ENCODE measurements at places on chromosomes 6 and 20.

DNA sequence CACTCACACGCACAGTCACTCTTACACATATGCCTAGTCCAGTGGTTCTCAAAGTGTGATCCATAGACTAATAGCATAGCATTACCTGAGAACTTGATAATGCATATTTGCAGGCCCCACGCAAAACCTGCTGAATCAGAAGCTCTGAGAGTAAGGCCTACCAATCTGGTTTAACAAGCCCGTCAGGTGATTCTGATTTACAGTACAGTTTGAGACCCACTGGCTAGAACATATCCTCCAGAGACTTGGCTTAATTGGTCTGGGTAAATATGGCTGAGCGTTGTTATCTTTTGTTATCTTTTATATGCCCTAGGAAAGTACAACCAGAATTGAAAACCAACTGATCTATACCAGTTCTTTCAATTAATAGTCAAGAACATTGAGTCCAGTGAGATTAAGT is 9.6 kb downstream of the TSPYL4 start:
- DNase-seq, result no peak

DNA sequence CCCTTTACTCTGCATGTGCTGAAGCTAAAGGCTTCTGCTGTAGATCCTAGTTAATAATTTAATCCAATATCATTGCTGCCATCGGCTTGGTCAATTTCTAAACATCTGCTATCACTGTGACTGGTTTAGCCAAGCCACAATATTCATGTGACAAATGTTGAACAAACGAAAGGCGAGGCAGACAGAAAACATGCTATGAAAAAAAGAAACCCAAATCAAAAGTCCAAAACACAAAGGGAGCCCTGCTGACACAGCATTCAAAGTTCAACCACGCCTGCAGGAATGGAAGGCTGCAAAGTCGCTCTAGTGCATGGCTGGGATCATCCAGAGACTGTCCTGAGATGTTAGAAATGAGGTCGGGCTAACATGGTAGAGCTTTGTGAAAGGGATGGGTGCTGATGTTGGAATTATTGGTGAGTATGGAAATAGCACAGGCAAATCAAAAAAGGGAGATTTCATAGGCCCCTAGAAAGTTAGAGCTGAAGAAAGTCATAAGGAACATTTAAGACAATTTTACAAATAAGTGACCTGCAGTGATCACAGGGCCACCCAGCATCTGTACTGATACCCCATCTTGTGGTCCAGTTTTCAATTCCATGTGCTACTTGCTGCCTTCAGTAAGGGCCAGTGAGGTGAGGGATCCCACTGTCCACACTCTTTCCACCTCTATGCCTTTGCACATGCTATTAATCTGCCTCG is 8.8 kb upstream of the NHSL1 start:
- DNase-seq, result no peak

GRCh38 chr20:54476169-54477009 is 996 bp downstream of the DOK5 start:
- no peak for DNase-seq

- DNase-seq, result no peak
Measured at GRCh38 chr6:138485586-138486248, 13.6 kb downstream of the NHSL1 start.

- no peak for DNase-seq
Measured at GRCh38 chr6:114284281-114284680, 58.5 kb downstream of the HS3ST5 start.

GRCh38 chr6:46473881-46474280 is 17.4 kb downstream of the RCAN2 start:
- DNase-seq, result no peak

DNA sequence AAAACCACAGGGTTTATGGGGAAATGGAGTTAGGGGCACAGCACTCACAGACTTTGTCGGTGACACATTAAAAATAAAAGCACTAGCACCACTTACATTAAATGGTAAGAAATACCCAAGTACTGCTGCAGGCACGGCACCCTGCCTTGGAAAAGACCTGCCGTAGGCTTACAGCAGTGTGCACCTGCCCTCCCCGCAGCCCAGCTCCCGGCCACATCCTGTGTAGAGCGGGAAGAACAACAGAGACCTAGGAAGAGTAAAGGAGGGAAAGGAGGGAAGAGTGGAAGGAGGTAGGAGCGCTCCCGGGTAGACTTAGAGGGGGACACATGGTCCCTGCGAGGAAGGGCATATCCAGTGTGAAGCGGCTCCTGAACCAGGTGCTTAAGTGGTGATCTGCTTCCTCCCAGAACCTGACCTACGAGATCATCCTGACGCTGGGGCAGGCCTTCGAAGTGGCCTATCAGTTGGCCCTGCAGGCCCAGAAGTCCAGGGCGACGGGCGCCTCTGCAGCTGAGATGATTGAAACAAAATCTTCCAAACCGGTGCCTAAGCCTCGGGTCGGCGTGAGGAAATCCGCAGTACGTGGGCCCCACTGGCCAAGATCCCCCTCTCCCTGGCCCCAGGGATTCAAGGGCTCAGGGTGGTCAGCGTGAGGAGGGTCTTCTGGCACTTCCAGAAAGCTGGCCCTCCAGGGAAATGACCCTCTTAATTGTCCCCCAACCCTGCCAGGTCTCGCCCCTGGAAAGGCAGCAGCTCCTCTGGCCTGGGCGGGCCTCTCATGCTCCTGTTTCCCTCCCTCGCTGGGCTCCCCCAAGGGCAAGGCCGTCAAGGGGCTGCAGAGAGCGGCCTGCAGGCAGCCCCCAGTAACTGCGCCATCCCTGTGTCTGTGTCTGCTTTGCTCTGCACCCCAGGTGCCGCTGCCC is 55.5 kb downstream of the TCP11 start:
- peak; percentile 59 for DNase-seq

DNA sequence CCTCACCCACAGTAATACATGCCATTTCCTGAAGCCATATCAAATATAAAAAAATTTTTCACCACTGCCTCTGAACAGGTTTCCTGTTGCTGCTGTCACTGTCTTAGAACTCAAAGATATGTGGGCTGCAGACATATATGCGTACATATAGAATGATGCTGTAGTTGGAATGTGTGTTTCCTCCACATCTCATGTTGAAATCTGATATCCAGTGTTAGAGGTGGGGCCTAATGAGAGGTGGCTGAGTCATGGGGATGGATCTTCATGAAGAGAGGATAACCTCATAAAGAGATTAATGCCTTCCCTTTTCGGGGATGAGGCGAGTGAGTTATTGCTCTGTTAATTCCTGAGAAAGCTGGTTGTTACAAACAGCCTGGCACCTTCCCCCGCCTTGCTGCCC is 7.7 kb upstream of the SCP2D1 start:
- DNase-seq, result no peak

DNA sequence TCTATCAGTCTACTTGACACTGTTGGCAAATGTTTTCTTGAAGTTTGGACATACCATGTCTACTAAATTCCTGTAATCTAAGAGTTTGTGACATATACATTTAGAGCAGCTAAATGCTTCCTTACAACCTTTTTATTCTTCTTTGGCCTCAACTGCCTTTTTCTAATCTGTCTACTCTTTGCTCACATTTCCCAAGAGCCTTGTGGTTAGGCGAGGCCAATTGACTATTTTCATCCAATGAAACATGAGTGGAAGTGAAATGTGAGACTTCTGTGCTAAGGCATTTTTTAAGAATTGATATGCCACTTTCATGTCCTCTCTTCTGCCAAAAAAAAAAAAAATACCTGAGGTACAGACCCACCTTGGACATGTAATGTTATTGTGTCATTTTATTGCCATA is 158.2 kb upstream of the MCHR2 start:
- no peak for DNase-seq

GRCh38 chr6:33751771-33752645 is 5.3 kb upstream of the IP6K3 start:
- DNase-seq, result no peak

DNA sequence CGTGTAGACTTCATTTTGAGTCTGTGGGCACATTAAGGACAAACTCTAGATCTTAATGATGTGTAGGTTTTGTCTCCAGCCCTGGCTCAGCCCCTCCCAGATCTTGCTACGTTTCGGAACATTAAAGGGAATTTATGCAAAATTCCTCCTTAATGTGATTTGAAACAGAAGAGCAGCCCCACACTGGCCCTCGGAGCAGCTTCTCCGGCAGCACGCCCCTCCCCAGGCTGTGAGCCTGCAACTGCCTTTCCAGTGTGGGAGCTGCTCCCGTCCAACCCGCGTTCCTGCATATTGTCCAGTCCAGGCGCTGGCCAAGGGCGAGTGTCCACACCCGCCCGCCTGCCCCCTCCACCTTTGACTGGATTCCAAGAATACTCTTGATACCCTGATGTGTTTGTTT is 257.2 kb downstream of the TAF4 start:
- peak; percentile 69 for DNase-seq

- DNase-seq, result no peak
Measured at GRCh38 chr6:163579111-163579879, 164.8 kb downstream of the QKI start.

- DNase-seq, result no peak
Measured at GRCh38 chr6:169913096-169913638, 161.7 kb downstream of the ERMARD start.

DNA sequence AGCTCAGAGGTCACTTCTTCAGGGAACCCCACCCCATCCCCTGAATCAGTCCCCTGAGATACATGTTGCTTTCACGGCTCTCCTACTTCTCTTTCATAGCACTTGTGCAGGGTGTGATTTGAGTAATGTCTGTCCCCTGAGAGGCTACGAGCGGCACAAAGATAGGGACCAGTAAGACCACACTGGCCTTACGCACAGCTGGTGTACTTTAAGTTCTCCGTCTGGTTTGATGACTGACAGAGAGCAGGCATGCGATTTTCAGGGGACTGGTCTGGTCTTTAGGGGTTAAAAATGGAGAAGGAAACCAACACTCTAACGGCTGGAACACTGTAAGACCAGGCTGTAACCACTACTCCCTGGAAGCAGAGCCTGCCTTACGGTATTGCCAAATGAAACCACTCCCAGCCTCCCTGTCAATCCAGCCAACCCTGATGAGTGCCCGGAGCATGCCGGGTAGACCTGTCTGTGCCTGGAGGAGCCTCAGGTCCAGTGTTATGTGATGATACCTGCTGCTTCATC is 47.1 kb downstream of the ELMO2 start:
- peak; percentile 8 for DNase-seq

DNA sequence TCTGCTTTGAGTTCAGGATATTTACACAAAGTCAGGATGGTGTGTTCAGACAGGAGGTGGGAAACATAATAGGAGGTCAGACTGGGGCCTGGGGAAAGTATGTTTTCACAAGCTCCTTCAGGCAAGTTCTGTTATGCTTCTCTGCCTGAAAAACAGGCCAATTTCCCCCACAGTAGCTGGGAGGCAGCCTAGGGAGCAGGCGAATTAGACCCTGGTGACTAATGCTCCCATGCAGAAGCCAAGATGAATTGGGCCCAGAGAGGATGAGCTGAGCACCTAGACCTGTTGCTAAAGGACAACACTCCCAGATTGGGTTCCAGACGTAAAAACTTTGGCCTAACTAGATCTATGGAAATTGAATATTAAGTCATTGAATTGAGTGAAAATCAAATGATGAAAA is 142.2 kb upstream of the MAP3K7 start:
- no peak for DNase-seq

DNA sequence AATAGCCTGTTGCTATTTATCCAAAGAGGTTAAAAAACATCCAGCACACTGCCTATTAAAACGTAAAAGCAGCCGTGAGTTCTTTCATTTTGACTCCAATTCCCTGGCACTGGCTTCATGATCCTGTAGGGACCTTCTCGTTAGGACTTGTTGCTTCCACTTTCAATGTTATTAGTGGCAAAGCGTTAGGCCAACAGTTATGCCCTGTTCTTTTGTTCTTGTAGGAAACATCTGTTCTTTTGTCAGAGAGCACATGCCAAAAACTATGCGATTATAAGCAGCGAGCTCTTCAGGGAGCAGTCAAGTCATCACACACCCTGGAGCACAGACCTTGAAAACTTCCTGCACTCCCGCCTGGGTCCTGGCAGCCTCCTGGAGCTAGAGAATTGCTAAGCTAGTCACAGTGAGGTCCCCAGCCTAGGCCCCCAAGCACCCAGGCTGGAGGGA is 609.5 kb upstream of the ARID1B start:
- DNase-seq, result no peak

DNA sequence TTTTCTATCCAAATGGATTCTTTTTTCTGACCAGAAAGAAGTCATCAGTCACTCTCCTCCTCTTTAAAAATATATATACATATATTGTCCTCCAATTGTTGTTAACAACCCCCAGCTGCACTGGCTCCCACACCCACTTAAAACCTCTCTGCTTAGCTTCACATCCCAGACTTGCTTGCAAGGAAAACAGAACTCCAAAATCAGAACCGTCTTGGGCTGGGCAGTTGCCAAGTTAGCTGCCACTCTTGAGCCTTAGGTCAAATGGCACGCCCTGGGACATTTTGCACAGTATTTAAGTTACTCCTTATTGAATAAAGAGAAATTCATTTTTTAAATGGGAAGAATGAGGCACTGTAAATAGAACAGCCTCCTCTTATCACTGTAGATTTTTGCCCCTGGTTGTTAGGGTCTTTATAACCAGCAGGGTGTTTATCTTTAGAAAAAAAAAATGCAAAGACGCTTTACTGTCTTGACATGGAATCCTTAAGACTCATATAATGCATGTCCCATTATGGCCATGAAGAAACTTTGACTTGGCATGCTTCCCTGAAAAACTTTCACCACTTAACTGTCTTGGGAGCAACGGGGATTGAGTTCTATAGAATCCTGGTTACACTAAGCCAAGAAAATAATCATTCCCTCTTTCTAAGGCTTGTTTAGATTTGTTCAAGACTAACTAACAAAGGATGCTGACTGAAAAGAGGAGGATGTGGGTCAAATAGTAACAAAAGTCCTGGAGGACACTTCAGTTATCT is 204.5 kb downstream of the ISM1 start:
- no peak for DNase-seq

DNA sequence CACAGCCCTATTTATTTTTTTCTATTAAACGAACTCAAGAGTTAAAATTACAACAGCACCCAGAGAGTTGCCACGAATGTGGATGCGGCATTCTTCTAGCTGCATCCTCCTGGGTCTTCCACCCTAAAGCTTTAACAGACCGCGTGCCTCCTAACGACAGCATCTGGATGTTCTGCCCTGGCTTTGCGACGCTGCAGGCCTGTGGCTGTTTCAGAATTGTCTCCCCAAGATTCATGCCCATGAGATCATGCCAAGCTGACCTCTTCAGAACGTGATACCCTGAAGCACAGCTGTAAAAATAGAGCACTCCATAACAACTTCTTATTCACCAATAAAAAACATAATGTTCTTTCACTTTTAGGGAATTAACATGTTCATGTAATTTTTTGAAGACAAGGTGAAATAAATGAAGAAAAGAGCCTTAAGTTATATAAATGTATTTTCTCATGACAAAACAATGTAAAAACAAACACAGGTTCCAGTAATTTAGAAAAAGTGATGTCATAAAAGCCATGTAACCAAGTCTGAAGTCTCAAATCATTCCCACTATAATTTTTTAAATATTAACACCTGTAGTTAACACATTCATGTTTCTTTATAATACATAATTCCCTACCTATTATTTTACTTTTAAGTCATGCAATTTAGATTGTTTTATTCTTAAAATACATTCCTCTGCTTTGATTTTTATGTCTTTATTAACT is 26.5 kb downstream of the HIVEP2 start:
- DNase-seq, result no peak
